H9 (cell line): ENCODE measurements at places on chromosomes 16 and 17.

DNA sequence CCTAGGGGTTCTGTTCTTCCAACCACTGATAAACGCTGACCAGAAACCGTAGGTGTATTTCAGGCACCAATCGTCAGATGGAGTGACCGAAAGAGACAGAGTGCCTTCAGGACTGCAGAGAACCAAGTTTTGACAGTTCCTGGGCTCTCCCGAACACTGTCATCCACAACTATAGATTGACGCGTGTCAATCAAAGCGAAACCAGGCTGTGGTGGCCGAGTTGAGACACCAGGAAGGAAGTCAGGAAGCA, 11.9 kb upstream of the AURKB start:
- no peak for DNase-seq

- no peak for DNase-seq
These were observed 41.8 kb downstream of the MYO18A start for GRCh38 chr17:29138184-29138955.

DNA sequence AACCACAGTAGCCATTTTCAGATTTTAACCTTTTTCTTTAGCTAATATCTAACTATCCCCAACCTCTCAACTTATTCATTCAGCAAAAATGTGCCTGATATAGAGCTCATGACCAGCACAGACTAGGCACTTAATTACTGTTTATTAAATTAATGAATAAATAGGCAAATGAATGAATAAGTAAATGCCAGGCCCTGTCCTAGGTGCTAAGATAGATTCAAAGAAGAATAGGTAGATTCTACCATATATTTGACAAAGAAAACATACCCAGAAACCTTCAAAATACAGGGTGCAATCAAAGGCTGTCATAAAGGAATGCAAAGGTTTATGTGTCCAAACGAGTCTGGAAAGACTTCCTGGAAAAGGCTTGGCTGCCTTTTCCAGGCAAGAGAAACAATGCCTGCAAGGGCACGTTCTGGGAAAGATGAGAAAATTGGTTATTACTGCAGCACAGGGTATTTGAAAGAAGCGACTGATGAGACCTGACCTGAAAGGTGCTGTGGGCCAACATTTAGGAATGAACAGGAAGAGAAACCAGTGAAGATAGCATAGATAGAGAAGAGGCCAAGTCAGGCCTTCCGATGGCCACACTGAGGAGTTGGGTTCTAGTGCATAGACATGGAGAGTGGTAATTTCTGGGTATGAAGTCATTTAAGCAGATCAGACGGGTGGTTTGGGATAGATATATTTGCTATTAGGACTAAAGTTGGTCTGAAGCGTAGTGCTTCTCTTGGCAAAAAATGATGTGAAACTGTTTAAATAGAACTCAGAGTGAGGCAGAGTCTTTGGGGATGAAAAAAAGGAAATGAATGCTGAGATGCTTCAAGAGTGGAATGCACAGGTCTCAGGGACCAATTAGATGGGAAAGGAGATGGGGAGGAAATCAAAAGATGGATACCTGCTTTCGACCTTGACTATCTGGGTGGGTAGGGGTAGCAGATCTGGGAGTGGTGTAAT, 11.4 kb upstream of the CCL2 start:
- DNase-seq, result no peak

GRCh38 chr16:86214326-86215232, 295.7 kb upstream of the FOXF1 start:
- no peak for DNase-seq

GRCh38 chr17:47804461-47804860, 17.1 kb downstream of the OSBPL7 start:
- DNase-seq, result no peak

DNA sequence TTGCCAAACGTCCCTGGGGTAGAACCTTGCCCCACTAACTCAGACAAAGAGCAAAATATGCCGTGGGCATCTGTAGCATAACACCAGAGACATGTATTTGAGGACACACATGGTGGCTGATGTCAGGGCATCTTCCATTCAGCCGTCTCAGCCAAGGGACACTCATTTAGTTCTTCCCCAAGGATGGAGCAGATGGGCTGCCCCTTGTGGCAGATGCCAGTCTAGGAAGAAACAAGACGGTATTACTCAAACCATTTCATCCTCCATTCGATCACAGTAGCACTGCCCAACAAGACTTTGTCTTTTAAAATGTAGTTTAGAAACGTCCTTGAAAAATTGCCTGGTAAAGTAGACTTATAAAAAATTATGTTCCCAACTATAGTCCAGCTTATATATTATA, 937.6 kb upstream of the EEF2KMT start:
- no peak for DNase-seq

DNA sequence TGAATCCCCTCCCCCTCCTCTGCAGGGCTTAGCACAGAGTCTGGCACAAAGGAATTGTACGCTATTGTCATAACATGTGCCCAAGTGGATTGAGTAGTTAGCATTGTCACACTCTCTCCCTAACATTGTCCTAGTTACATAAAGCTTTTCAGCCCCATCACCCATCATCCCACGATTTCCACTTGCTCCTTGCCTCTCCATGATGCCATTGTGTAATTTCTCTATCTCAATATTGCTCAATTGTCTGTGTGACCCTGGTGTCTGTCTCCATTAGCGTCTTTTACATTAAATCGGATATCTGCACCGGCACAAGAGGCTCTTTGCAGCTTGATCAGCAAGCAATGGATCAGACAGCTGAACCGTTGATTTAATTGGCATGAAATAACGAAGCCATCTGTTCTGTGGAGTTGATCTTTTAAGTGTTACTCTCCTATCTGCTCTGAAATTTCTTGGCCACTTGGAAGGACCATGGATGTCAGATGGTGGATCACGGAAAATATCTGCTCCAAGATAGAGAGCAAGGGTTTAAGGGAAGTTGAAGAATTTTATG, 77.0 kb upstream of the HS3ST4 start:
- no peak for DNase-seq

- peak; percentile 77 for DNase-seq
These were observed 2.5 kb downstream of the C1QTNF8 start for GRCh38 chr16:1093284-1094123.

DNA sequence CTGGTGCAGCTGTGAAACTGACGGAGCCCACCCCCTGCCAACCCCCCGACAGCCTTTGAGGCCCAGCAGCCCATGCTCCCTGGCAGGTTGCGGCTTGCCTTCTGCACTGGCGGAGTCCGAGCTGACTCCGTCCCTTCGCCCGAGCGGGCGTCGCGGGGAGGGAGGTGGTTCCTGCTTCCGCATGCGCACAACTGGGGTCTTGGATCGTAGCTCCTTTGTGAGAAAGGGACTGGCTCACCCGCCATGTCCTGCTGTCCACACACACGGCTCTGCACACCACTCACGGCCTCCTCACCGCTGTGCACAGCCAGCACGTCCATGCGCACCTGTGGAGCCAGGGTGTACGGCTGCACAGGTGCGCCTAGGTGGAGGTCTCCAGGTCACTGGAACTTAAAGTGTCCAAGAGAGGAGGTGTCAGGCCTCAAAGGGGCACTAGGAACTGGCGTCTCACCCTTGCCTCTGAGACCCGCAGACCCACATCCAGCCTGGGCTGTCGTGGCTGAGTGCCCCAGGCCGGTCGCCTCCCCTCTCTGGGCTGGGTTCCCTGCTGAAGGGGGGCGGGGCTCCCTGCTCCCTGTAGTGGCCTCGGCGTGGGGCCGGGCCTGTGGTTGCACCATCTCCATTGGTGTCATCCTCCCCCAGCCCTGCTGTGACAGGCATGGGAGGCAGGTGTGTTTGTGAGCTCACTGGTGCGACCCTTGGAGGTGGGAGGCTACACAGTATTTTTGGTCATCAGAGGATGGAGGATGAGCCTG, 45.3 kb downstream of the JPH3 start:
- no peak for DNase-seq
